Stimulated activated CD4-positive, alpha-beta T cell treated with anti-CD3 and anti-CD28 coated beads, Interleukin-2, amount 100 ng/mL, for 24 hours (primary cell): ENCODE measurements at places on chromosomes 3 and 15.

DNA sequence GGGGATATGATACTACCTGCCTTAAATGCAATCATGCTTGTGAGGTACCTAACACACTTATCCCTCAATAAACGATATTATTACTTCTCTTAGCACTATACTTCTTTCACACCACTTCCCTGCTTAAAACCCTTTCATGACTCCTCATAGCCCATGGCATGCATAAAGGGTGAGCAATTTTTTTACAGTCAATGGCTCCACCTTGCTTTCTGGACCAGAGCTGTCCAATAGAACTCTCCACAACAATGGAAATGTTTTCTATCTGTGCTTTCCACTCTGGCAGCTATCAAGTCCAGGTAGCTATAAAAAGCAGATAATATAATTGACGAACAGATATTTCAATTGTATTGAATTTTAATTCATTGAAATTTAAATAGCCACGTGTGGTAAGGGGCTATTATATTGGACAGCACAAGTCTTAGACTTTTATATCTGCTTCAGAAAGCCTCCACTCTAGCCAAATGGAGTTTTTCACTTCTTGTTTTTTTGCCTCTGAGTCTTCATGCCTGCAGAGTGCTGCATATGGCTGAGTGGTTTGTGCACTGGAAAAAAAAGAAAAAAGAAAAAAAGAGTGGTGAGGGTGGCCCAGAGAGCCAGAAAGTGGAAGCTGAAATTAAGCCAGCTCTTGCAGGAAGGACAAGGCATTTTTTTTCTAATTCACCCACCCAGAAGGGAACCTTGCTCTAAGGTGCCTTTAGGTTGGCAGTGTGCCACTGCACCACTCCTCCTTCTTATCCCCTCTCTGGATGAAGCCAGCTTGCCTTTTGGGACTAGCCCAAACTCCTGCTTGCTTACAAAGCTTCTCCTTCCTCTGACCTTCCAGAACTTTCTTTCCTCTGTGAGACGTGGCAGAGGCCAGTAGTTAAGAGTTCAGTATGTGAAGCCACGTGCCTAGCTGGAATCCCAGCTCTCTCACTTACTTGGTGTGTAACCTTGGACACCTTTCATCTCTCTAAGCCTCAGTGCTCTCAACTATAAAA lies 239.0 kb upstream of the LRTM1 start:
- no peak for DNase-seq

GRCh38 chr15:71167445-71168165 lies 52.3 kb downstream of the THSD4 start:
- DNase-seq: no peak

DNA sequence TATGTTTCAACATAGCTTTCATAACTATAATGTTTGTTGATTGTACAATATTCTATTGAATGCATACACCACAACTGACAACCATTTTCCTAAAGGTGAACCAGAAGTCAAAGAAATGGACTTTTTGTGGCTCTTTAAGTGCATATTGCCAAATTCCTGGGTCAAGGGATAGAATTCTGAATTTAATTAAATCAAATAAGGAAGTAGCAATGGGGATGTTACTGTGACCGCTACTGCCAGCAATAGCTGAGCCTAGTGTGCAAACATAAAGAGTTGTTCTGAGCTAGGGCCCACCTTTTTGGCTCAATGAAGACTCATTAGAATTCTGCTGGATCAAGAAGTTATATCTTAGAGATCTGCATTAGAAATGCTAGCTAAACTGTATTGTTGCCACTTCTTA lies 17.3 kb upstream of the KBTBD8 start:
- no peak for DNase-seq

DNA sequence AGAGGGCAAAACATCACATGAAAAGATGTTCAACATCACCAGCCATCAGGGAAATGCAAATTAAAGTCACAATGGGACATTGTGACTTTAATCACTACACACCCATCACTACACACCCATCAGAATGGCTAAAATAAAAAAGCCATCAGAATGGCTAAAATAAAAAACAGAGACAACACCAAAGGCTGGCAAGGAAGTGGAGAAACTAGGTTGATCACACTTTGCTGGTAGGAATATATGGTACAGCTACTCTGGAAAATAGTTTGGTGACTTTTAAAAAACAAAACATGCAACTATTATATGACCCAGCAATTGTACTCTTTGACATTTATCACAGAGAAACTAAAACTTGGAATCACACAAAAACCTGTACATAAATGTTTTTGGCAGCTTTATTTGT lies 15.1 kb upstream of the ABHD5 start:
- no peak for DNase-seq

DNA sequence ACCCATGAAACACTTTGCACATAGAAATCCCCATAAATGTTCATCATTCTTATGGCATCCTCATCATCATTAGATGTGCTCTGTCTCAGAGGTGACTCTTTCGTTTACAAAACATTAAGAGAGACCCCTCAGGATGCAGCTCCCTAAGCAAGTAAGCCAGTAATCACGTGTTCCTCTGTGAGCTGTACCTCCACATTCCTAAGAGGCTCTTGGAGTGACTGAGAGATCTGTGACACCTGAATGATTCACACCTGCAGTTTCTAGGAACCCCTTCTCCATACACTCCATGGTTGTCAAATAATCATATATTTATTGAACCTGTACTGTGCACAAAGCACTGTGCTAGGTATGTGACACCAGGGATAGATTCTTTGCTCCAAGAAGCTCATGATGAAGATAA lies 602.4 kb downstream of the UNC13C start:
- DNase-seq: no peak

DNA sequence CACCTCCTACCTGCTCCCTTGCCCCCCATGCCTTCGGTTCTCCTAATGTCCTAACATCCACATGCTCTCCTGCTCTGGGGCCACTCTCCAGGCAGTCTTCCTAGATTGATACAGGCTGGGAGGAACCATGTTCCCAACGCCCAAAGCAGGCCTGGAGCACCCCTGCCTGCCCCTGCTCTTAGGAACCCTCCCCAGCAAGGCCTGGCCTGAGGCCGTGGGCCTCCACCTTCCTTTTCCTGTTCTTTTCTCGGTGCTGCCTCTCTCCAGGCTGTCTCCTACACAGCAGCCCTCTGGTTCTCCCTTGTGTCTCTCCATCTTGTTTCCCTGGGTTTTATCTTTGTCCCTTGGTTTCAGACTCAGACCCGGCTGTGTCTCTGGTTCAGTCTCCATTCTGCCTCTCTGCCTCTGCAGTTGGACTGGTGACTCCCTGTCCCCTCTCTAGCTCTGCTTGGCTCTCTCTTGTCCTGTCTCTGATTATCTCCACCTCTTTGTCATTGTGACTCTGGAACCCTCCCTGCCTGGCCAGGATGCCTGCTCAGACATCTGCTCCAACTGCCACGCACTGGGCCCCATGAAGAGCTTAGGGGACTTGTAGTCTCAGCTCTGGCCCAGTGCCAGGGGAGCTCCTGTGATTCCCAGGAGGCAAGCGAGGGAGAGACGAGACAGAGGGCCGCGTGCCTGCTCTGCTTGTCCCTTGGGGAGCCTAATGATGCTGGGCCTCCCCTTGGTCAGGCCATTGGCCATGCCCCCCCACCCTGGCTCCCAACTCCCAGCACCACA lies 26.0 kb upstream of the RPL29 start:
- no peak for DNase-seq

DNA sequence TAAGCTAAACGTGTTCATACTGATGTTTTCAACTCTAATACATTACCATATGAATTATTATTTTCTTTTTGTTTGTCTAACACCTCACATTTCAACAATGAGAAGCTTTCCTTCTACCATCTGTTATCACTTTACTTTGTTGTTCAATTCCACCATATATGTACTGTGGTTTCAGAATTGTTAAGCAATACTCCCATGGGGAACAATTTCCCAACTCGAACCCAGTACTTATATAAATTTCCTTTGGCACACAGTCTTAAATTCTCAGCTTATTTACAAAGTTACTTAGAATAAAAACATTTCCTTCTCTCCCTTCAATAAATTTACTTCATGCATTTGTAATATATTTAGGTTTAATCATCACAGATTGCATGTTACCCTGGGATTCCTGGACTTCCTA lies 1764.4 kb downstream of the OTOL1 start:
- DNase-seq: no peak
